GDM1 (cell line): ENCODE measurements at places on chromosomes 6 and 20.

GRCh38 chr20:35878113-35878625, 76.1 kb downstream of the SCAND1 start:
- no peak for DNase-seq

GRCh38 chr20:1467355-1468116, 887 bp upstream of the NSFL1C start:
- DNase-seq, result peak; percentile 97

DNA sequence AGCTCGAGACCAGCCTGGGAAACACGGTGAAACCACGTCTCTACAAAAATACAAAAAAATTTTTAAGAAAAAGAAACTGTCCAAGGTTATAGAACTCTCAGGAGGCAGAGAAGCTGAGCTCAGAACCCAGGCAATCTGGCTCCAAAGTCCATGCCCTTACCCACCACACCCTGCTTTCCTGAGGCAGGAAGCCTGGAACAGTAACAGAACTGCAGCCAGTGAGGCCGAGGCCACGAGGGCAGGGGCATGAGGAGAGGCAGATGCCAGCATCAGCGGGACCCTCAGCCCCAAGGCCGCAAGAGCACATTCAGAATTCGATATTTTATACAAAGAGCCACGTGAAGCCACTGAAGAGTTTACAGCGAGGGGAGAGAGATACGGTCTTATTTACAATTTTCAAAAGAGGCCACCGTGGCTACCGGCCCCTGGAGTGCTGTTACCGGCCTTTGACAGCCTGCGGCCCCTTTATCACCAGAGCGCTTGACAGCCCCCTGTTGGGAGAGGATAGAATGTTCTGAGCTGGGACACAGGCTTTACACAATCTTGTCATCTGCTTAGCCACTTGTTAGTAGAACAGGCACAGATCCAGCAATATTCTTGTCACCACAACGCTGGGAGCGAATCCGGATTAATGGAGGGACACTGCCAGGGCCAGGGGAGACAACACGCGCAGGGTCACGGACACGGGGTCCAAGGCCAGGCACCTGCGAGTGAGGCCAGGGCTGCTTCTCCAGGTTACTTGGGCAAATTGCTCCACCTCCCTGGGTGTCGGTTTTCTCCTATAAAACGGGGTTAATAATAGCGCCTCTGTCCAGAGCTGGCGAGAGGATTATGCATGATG, 5.6 kb downstream of the SPATA2 start:
- no peak for DNase-seq

GRCh38 chr20:48606841-48607543, 220.8 kb downstream of the PREX1 start:
- DNase-seq, result no peak

DNA sequence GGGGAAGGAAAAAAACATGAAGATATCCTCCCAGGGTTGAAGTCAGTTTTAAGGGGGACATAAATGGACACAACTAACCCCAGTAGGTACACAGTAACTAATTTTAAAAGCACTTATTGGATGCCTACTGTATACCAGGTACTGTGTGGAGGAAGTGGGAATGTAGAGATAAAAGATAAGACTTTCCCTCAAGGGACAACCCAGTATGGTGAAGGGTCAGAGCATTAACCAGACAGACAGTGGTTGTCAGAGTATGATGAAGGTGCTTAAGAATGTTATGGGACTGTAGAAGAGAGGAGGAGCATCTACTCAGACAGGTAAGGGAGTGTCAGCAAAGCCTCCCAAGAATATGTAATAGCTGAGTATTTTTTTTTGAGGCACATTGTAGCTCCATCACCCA, 906 bp downstream of the ABCF1 start:
- no peak for DNase-seq

- DNase-seq, result no peak
Measured at GRCh38 chr6:43216200-43216599, 13.1 kb downstream of the DNPH1 start.

DNA sequence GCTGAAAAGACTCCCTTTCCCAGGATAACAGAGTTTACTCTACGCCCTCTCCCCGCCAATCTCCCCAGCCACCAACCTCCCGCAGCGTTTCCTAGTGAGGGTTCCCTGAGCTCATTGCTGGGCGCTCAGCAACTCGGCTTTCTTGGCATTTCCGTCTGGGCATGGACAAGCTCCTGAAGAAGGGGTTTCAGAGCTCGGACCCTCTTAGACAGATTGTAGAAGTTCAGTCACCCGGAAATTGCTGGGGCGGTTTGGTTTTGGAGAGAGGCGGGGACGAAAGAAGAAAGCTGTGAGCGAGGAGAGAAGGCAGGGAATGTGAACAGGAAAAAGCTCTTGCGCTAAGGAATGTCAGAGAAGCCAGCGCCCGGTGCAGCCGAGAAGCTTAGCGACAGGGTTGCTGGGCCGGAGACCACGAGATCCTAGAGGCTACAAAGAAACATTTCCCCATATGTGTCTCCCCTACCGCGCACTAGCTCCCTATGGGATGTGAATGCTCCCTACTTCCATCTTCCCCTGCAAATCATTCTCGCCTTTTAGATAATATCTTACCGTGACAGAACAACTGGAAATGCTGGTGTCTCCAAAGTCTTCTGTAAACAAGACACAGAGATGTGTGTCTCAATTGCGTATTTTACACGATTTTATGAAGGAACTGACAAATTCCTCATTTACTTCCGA, 15.8 kb downstream of the POM121L2 start:
- DNase-seq, result no peak
